ENCODE measurements at places on chromosomes 5 and 9. TPM values are rescaled to one million over a fixed set of nuclear protein-coding genes. Genes with fewer than 3 reads are reported as not detected.

- no peak for DNase-seq
Observed at GRCh38 chr5:17046320-17046719, 110.2 kb upstream of the MYO10 start.

DNA sequence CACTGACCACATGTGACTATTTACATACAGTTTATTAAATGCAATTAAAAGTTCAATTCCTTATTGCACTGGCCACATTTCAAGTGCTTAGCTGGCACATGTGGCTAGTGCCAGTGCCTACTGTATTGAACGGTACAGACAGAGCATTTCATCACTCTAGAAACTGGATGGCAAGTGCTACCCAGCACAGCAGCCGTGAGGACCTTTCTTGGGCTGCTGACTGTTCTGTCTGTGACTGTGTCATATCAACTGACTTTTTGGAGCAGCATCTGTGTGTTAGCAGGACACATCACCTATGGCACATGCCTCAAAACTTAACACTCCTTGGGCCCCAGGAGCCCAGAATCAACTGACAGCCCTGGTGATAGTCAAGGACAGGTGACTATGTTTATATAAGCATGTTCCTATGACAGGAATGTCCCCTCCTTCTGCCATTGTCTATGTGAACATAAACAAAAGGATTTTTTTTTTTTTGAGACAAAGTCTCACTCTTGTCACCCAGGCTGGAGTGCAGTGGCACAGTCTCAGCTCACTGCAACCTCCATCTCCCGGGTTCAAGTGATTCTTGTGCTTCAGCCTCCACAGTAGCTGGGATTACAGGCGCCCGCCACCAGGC is 8.9 kb downstream of the IRF1 start:
- no peak for DNase-seq

- DNase-seq, result peak; percentile 20
Observed at GRCh38 chr5:169945831-169946261, 34.4 kb downstream of the INSYN2B start.

- DNase-seq, result no peak
Observed at GRCh38 chr5:159552751-159553150, 222.5 kb upstream of the IL12B start.

DNA sequence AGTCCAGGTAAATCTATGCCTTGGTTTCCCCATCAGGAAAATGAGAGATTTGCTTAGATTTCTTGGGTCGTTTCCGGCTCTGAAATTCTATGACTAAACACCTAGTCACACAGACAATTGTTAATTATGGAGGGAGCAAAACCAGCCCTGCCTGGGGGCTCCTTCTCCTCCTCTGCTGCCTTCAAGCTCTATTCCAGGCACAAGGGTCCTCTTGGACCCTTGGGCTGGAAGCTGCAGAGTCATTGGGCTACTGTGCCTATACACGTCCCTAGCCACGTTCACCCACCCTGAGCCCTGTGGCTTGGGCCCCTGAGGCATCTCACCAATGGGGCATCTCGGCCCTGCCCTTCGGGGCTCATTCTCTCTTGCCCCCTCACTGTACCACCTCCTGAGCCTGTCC is 73.8 kb upstream of the TBC1D2 start:
- DNase-seq, result no peak

PCDHGB2 gene
- 8.8 TPM for total RNA-seq

All from left ventricle myocardium inferior (tissue), 1 donor.